ENCODE measurements at places on chromosomes 2 and 18. TPM values are rescaled to one million over a fixed set of nuclear protein-coding genes. Genes with fewer than 3 reads are reported as not detected.

The WDSUB1 gene
- total RNA-seq = 9.4 TPM

The GULP1 gene
- total RNA-seq = 234 TPM

The GREB1 gene
- 3.4 TPM for total RNA-seq

The SATB2 gene
- total RNA-seq = 8.8 TPM

The LYG2 gene
- total RNA-seq = not detected

Data from A172 (cell line).